ENCODE measurements at places on chromosomes 11 and 22. TPM values are rescaled to one million over a fixed set of nuclear protein-coding genes. Genes with fewer than 3 reads are reported as not detected.

DNA sequence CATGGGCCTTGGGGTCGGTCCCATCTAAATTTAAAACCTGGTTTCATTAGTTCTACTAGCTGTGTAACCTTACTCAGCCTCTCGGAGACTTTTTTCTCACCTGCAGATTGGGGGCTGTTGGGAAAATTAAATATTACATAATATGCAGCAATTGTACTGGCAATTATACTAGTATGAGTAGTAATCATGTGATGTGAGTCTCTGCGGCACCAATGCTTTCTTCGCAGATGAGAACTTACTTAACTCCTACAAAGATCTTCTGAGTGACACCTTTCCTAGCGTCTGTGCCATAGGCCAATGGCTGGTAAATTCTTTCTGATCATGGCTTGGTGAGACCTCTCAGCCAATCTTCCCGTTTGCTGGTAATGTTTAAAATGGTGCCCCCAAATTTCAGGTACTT, 391.3 kb downstream of the NXPE2 start:
- H3K4me1 ChIP-seq = no peaks in the 10 kb centered on the region
- H3K27ac ChIP-seq = no peak overlapping the region
- H3K36me3 ChIP-seq = no peaks in the 10 kb centered on the region
- H3K4me3 ChIP-seq = no peak overlapping the region
- no peak for DNase-seq

KCNJ4 gene
- total RNA-seq = 44.5 TPM

TEX12 gene
- total RNA-seq = 0.49 TPM

LUZP2 gene
- 0.07 TPM for total RNA-seq

- H3K36me3 ChIP-seq = no peaks in the 10 kb centered on the region
- DNase-seq = no peak
- H3K27ac ChIP-seq = no peak overlapping the region
- no peaks in the 10 kb centered on the region for H3K27me3 ChIP-seq
Observed at GRCh38 chr11:128933481-128934178, 9.0 kb downstream of the TP53AIP1 start.

DNA sequence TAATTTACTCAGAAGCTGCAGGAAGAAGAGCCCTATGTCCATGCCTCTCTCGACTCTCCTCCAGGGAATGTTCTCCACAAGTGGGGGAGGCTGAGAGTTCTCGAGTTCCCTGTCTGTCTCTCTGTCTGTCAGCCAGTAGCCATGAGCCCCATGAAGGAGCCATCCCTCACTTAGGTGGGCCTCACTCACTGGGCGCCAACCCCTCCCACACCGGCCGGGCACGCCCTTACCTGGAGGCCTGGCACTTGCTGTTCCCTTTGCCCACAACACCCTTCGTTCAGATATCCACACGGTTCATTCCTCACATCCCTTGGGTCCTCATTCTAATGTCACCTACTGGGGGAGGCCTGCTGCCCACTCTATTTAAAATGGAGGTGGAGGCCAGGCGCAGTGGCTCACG, 14.2 kb upstream of the IL10RA start:
- no peak overlapping the region for H3K27ac ChIP-seq
- H3K4me1 ChIP-seq = no peaks in the 10 kb centered on the region
- no peak overlapping the region for H3K4me3 ChIP-seq
- DNase-seq = no peak
- no peaks in the 10 kb centered on the region for H3K36me3 ChIP-seq

DNA sequence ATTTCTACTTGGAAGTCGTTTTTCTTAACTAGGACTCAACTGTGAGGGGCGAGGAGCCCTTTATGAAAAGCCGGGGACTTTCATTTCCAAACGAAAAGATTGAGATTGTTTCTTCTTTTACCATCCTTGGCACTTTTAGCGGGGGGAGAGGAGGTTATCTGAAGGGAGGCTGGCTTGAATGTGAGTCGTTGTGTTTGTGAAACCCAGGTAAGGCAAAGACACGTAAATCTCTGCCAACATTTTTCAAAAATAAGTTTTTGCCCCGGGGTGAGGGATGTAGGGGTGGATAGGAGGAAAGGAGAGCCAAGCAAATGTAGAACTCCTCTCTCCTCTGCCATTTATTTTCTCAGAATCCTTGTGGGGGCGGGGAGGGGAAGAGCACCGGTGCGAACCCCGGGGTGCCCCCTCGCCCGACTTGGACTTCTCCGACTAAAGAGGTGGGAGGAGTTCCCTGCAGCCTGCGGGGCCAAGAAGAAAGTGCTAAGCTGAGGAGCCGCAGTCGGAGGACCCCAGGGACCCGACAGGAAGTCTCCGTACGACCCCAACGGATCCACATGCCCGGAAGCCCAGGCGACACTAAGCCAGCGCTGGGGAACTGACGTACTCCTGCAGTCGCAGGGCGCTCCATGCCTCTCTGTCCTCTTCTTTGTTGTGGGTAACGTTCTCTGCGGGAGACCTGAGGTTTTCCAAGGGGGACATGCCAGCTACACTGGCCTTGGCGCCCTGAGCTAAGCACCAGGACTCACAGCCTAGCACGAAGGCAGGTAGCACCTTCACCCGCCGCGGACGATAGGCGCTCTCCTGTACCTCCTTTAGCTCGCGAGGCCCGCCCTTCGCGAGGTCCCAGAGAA, 2.4 kb upstream of the WT1 start:
- no peak for DNase-seq
- no peaks in the 10 kb centered on the region for H3K36me3 ChIP-seq
- H3K4me3 ChIP-seq = no peak overlapping the region
- peaks cover 9% of the 10 kb centered on the region for H3K27me3 ChIP-seq
- H3K27ac ChIP-seq = no peak overlapping the region

OR5T2 gene
- total RNA-seq = not detected

SRSF8 gene
- total RNA-seq = 19.3 TPM

- no peak overlapping the region for H3K4me3 ChIP-seq
- H3K27me3 ChIP-seq = no peaks in the 10 kb centered on the region
- no peak overlapping the region for H3K27ac ChIP-seq
- no peaks in the 10 kb centered on the region for H3K36me3 ChIP-seq
- DNase-seq = no peak
Observed at GRCh38 chr22:49760280-49760629, 67.4 kb downstream of the BRD1 start.

GRCh38 chr11:44568658-44569473, 3.4 kb downstream of the CD82 start:
- H3K4me1 ChIP-seq = peaks cover 74% of the 10 kb centered on the region
- H3K36me3 ChIP-seq = no peaks in the 10 kb centered on the region
- H3K27ac ChIP-seq = peak overlapping the region; percentile 72
- H3K4me3 ChIP-seq = no peak overlapping the region
- H3K27me3 ChIP-seq = no peaks in the 10 kb centered on the region
- DNase-seq = peak; percentile 54

GRCh38 chr11:70501933-70502540, 103.7 kb downstream of the CTTN start:
- no peak overlapping the region for H3K27ac ChIP-seq
- H3K36me3 ChIP-seq = no peaks in the 10 kb centered on the region
- peaks cover 5% of the 10 kb centered on the region for H3K4me1 ChIP-seq
- DNase-seq = no peak
- no peaks in the 10 kb centered on the region for H3K27me3 ChIP-seq

DNA sequence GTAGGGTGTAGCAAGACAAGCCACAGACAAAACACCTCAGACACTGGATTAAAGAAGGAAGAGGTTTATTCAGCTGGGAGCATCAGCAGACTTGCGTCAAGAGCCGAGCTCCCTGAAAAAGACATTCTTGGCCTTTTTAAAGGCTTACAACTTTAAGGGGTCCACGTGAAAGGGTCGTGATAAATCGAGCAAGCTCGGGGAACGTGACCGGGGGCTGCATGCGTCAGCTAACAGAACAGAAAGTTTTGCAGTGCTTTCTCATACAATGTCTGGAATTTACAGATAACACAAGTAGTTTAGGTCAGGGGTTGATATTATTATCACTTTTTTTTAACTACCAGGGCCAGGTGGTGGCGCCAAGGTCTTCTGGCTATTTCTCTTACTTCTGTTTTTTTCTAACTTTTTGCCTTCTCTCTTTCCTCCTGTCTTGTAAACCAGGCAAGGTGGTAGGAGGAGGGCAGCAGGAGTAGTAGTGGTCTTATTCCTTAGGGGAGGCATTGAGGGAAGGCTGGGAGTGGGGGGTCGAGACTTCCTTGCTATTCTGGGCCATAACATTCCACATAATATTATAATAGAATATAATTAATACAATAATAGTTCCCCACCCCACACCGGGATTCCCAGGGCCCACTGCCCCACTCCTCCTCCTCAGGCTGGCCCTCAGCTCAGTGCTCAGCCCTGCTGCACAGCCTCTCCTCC, 587 bp upstream of the ALDH3B1 start:
- H3K27ac ChIP-seq = peak overlapping the region; percentile 76
- peak overlapping the region; percentile 27 for H3K4me3 ChIP-seq
- peaks cover 25% of the 10 kb centered on the region for H3K4me1 ChIP-seq
- H3K27me3 ChIP-seq = no peaks in the 10 kb centered on the region
- H3K36me3 ChIP-seq = no peaks in the 10 kb centered on the region
- DNase-seq = no peak

GRCh38 chr22:19991395-19991644, 25.3 kb downstream of the ARVCF start:
- no peaks in the 10 kb centered on the region for H3K27me3 ChIP-seq
- H3K27ac ChIP-seq = peak overlapping the region; percentile 16
- no peak for DNase-seq
- no peaks in the 10 kb centered on the region for H3K36me3 ChIP-seq

SOX6 gene
- 34.0 TPM for total RNA-seq

DNA sequence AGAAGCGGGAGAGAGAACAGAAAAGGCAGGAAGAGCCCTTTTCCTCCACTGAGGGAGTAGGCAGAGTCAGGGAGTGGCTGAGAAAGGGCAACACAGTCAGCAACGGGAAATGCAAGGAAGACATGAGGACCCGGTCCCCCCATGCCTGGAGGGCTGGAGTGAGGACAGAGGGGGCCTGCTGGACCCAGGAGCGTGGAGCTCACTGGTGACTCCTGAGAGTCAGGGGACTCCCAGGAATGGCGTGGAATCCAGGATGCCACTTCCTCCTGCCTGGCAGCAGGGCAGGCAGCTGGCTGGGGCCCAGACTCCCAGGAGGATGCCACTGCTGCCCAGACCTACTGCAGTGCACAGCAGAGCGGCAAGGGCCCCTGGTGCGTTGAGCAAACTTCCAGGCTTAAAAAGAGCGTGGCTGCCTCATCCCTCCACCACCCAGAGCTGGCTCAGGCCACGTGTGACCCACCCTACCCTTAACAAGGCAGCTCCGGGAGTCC, 11.3 kb downstream of the C11orf21 start:
- peaks cover 7% of the 10 kb centered on the region for H3K4me1 ChIP-seq
- H3K4me3 ChIP-seq = no peak overlapping the region
- H3K27ac ChIP-seq = no peak overlapping the region
- H3K27me3 ChIP-seq = no peaks in the 10 kb centered on the region

OR9Q2 gene
- total RNA-seq = not detected

ADORA2A gene
- total RNA-seq = 4.3 TPM

CECR2 gene
- 6.1 TPM for total RNA-seq

GRCh38 chr22:27151407-27151806, 494.0 kb downstream of the MIAT start:
- H3K4me1 ChIP-seq = peaks cover 19% of the 10 kb centered on the region
- no peaks in the 10 kb centered on the region for H3K36me3 ChIP-seq
- H3K4me3 ChIP-seq = no peak overlapping the region
- H3K27me3 ChIP-seq = no peaks in the 10 kb centered on the region
- H3K27ac ChIP-seq = no peak overlapping the region

DNA sequence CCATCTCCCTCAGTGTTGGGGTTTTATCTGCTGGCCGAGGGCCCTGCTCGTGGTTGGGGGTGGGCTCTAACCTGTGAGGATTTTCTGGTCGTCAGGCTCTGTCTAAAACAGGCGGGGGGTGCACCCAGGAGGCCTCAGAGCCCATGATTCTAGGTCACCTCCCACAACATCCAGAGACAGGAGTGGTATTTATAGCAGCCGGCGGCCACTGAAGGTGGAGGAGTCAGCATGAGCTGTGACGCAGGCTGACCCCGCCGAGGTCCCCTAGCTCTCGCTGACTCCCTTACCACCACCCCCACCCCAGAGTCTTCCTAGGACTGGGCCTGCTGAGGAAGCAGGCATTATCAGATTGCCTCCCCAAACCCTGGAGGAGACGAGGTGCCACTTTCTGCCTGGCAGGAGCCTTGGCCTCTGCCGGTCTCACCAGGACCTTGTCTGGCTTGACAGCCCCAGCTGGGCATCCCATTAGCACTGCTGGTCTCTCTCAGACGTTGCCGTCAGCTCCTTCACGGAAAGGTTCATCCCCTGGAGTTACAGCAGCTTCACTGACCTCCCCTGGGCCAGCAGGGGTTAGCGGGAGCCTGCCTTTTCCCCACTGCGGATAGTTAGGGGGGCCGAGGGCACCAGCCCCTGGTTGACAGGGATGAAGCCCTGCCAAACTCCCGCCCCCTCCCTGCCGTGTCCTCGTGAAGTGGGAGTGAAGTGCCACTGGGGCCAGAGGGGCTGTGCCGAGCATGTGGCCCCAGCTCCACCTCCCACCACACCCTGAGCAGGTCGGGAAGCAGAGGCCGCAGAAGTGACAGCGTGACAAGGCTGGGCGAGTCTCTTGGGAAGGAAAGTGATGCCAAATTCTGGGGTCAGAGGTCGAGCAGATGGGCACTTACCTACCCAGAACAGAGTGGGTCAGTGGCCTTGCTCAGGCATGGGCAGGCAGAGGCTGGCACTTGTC, 26.5 kb downstream of the DAGLA start:
- H3K4me1 ChIP-seq = peaks cover 14% of the 10 kb centered on the region
- no peaks in the 10 kb centered on the region for H3K36me3 ChIP-seq
- H3K27ac ChIP-seq = peak overlapping the region; percentile 39
- peak; percentile 38 for DNase-seq

DNA sequence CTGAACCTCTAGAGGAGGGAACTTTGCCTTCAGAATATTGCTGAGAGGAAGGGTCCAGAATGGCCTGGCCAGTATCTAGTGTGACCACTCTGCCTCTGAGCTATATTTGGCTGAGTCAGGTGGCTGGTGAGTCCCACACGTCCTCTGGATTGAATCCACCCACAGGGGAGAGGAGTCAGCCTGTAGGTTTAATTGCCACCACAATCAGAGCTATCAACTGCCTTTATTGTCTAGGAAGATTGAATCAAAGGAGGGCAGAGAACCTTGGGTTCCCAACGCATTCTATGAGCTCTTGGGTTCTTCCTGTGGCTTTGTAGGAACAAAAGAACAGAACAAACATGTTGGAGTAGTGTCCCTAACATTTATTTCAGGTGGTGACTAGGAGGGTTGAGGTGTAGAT, 67.7 kb downstream of the ST3GAL4 start:
- no peak overlapping the region for H3K27ac ChIP-seq
- H3K27me3 ChIP-seq = no peaks in the 10 kb centered on the region
- no peaks in the 10 kb centered on the region for H3K36me3 ChIP-seq
- H3K4me3 ChIP-seq = no peak overlapping the region

DNA sequence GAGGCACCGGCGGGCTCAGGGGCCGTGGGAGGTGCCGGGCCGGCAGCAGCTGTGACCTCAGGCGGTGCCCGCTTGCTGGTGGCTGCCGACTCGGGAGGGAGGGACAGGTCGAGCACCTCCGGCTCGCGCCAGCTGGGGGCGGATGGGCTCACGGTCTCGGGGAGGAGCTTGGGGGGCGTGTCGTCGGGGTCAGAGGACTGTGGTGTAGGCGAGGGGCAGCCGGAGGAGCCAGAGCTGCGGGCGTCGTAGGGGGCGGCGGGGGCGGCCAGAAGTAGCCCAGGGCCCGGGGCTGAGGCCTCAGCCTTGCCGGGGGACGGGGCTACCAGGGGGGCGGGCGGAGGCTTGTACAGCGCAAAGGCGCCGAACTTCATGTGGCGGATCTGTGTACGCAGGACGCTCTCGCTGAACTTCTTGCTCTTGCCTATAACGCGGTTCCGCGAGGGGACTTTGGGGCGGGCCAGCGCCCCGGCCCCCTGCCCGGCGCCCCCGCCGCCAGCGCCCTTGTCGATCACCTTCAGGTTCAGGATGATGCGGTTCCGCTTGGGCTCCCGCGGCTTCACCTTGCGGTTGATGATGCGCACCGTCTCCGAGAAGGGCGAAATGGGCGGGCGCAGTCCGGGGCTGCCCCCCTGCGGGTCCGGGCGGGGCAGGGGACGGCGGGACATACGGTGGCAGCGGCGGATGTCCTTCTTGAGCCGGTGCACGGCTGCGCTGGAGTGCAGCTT, 5.5 kb downstream of the CBX6 start:
- H3K27ac ChIP-seq = peak overlapping the region; percentile 90
- no peak for DNase-seq

LDHAL6A gene
- total RNA-seq = not detected

GALNT18 gene
- 19.5 TPM for total RNA-seq

Data from heart right ventricle (tissue), 16 donors.